CD4-positive, alpha-beta T cell treated with Interleukin-1 beta for 1 hour (primary cell): ENCODE measurements at places on chromosomes 2 and 18.

- DNase-seq: no peak
Measured at GRCh38 chr2:121211251-121211650, 73.8 kb downstream of the TFCP2L1 start.

- DNase-seq: no peak
Measured at GRCh38 chr18:24342347-24342746, 55.3 kb downstream of the OSBPL1A start.

DNA sequence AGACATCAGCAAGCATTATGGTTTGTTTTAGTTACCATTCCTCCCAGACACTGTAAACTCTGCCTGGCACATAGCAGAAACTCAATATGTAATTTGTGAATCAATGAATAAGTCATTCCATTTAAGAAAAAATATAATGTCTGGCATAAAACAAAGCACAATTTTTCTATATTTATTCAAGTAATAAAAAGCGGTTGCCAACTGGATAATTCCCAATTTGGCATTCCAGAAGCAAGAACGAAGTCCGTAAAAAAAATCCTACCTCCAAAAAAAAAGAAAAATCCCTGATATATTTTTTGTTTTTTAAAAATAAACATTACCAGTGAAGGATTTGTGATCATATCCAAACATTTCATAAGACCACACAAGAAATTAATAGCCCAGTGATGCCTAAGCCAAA is 351.3 kb upstream of the LRRTM4 start:
- no peak for DNase-seq

GRCh38 chr18:47932603-47933002 is 2.1 kb upstream of the SMAD2 start:
- peak; percentile 15 for DNase-seq

GRCh38 chr2:65425276-65425675 is 7.1 kb downstream of the SPRED2 start:
- no peak for DNase-seq

DNA sequence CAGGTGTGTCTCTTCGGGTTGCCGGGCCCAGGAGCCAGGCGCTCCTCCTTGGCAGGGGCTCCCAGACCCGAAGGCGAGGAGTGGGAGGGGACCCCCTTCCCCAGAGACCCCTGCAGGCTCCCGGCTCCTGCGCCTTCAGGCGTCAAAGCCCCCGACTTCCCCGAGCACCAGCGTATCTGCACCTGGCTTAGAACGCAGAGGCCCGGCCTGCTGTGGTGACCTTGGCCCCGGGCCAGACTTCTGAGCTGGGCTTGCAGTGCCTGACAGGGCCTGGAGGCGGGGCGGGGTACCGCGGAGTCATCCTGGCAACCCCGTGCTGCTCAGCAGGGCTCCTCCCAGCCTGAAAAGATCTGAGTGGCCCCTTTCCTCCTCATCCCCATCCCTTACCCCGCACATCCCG is 27.0 kb downstream of the SKA1 start:
- DNase-seq: no peak

GRCh38 chr18:35042389-35043071 is 1.3 kb downstream of the MAPRE2 start:
- DNase-seq: peak; percentile 14
